ENCODE measurements at places on chromosomes 3 and 15. TPM values are rescaled to one million over a fixed set of nuclear protein-coding genes. Genes with fewer than 3 reads are reported as not detected.

GRCh38 chr15:67585681-67586080 is 43.2 kb downstream of the MAP2K5 start:
- H3K27me3 ChIP-seq, result no peaks in the 10 kb centered on the region
- H3K36me3 ChIP-seq, result peaks cover 24% of the 10 kb centered on the region
- DNase-seq, result no peak
- H3K4me1 ChIP-seq, result no peaks in the 10 kb centered on the region
- no peak overlapping the region for H3K4me3 ChIP-seq

The SEMA5B gene
- total RNA-seq, result not detected

- DNase-seq, result no peak
- H3K4me1 ChIP-seq, result peaks cover 7% of the 10 kb centered on the region
- no peaks in the 10 kb centered on the region for H3K27me3 ChIP-seq
- peaks cover 51% of the 10 kb centered on the region for H3K36me3 ChIP-seq
Observed at GRCh38 chr15:25683911-25684310, 179.2 kb downstream of the ATP10A start.

GRCh38 chr3:52830535-52831258 is at the start of gene ITIH4:
ITIH4 (minus strand) TSS chr3:52830672; CDS start chr3:52830642, 30 bp downstream.
- H3K27me3 ChIP-seq, result no peaks in the 10 kb centered on the region
- no peaks in the 10 kb centered on the region for H3K36me3 ChIP-seq
- no peak within 1 kb of the TSS for H3K4me3 ChIP-seq
- H3K4me1 ChIP-seq, result no peaks in the 10 kb centered on the region
- no peak within 1 kb of the TSS for H3K27ac ChIP-seq

DNA sequence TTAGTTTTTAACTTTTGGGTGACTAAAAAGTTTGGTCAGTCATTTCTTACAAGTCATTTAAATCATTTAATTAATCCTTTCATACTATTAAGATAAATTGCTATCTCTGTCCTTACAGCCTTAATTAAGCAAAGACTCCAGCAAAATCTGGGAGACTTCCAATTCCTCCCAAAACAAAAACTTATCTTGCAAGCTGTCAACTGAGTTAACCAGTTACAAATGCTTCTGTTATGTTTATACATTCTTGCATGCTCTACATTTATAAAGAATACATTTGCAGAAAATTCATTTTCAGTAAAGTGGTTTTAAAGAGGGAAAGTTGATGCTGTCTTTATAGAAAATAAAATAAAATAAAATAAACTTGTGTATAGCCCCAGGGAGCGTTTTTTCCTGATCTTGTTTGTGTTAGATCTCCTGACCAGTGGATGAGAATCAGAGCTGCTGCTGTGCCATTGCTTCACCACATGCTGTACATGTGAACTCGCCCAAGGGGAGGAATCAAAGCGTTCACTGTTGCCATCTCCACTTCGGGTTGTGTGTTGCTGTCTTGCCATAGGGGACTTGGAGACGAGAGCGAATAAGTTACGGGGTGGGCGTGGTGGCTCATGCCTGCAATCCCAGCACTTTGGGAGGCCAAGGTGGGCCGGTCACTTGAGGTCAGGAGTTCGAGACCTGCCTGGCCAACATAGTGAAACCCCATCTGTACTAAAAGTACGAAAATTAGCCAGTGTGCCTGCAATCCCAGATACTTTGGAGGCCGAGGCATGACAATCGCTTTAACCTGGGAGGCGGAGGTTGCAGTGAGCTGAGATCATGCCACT is 5.5 kb downstream of the CCR4 start:
- H3K4me1 ChIP-seq, result peaks cover 70% of the 10 kb centered on the region
- no peaks in the 10 kb centered on the region for H3K27me3 ChIP-seq
- no peak for DNase-seq
- H3K27ac ChIP-seq, result peak overlapping the region; percentile 73
- H3K36me3 ChIP-seq, result peaks cover 37% of the 10 kb centered on the region

DNA sequence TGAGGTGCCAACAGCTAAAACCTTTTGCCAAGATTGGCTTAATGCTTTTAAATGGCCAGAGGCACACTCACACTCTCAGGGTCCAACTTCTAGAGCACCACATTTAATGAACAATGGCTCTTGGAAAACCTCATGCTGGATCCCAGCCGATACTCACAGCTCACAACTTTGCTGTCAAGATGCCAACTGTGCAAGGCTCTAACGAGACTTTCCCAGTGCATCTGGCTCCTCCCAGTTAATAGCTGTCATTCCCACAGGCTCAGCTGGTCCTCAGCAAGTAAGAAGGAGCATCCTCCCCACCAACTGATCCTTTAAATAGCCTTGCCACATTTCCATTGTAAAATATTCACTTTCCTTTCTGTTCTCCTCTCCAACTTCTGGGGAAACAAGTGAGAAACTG is 20.3 kb upstream of the FRMD4B start:
- no peak overlapping the region for H3K27ac ChIP-seq
- H3K4me3 ChIP-seq, result no peak overlapping the region
- H3K4me1 ChIP-seq, result peaks cover 11% of the 10 kb centered on the region
- peaks cover 13% of the 10 kb centered on the region for H3K27me3 ChIP-seq
- H3K36me3 ChIP-seq, result no peaks in the 10 kb centered on the region
- DNase-seq, result no peak

- H3K4me1 ChIP-seq, result no peaks in the 10 kb centered on the region
- H3K27me3 ChIP-seq, result peaks cover 19% of the 10 kb centered on the region
- no peak for DNase-seq
- no peak overlapping the region for H3K27ac ChIP-seq
Observed at GRCh38 chr15:79218588-79219200, 63.8 kb upstream of the ANKRD34C start.

GRCh38 chr15:92033314-92033713 is 179.8 kb downstream of the SLCO3A1 start:
- no peaks in the 10 kb centered on the region for H3K36me3 ChIP-seq
- H3K27me3 ChIP-seq, result peaks cover 5% of the 10 kb centered on the region
- no peak for DNase-seq
- no peak overlapping the region for H3K4me3 ChIP-seq
- H3K27ac ChIP-seq, result no peak overlapping the region

The GPR62 gene
- total RNA-seq, result not detected

DNA sequence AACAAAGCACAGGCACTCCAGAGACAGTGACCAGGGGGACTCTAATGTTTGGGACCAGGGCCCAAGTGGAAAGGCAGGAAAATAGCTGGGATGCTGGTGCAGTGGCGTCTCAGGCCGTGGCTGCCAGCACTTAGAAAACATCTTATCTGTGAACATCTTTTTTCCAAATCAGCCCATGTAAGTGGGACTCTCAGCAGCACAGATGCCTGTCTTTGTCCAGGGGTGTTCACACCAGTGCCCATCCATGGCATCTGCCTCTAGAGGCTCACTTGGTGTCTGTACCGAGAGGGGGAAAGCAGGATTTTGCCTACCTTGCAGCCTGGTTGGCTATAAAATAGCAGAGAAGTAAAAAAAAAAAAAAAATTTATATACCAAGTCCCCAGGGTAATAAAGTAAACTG is 26.7 kb downstream of the SLC12A8 start:
- peaks cover 16% of the 10 kb centered on the region for H3K27me3 ChIP-seq
- H3K4me3 ChIP-seq, result no peak overlapping the region
- H3K4me1 ChIP-seq, result no peaks in the 10 kb centered on the region
- no peaks in the 10 kb centered on the region for H3K36me3 ChIP-seq
- H3K27ac ChIP-seq, result no peak overlapping the region
- DNase-seq, result no peak

GRCh38 chr3:54909191-54909590 is 18.7 kb downstream of the LRTM1 start:
- DNase-seq, result no peak
- H3K27ac ChIP-seq, result no peak overlapping the region
- H3K36me3 ChIP-seq, result no peaks in the 10 kb centered on the region
- no peaks in the 10 kb centered on the region for H3K27me3 ChIP-seq
- no peak overlapping the region for H3K4me3 ChIP-seq

DNA sequence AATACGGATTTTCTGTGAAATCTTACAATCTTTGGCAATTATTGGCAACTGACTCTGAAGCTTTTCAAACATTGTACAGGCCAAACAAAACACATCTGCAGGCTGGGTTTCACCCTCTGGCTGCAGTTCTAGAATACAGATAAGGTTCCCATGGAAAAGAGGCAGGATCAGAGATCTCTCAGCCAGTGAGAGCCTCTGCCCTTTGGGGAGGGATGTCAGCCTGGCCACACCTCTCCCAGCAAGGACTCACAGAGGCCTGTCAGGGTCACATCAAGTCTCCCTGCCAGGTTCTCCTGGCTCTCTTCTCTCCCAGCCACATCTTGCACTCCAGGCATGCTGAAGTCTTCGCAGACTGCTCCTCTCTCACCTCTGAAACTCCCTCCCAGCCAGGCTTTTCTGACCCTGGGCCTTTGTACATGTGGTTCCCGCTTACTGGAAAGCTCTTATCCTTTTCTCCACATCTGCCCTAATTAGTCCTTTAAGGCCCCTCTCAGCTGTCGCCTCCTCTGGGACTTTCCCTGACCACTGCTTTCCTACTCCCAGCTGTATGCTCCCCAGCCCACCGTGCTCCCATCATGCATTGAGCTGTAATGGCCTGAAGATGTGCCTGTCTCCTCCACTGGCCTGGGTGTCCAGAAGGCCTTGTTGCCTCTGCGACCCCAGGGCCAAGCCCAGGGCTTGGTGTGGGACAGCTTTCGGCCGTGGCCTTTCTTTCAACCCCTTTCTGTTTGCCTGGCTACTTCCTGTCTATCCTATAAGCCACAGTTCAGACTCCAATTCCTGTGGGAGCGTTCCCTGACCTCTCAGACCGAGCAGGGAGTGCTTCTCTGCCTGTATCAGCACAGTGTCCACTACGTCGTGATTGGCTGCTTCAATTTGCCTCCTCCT is 4.3 kb downstream of the RBP1 start:
- no peak overlapping the region for H3K4me3 ChIP-seq
- H3K36me3 ChIP-seq, result no peaks in the 10 kb centered on the region
- no peak overlapping the region for H3K27ac ChIP-seq
- peaks cover 29% of the 10 kb centered on the region for H3K27me3 ChIP-seq
- H3K4me1 ChIP-seq, result peaks cover 12% of the 10 kb centered on the region
- DNase-seq, result no peak

The NRROS gene
- 38.8 TPM for total RNA-seq

DNA sequence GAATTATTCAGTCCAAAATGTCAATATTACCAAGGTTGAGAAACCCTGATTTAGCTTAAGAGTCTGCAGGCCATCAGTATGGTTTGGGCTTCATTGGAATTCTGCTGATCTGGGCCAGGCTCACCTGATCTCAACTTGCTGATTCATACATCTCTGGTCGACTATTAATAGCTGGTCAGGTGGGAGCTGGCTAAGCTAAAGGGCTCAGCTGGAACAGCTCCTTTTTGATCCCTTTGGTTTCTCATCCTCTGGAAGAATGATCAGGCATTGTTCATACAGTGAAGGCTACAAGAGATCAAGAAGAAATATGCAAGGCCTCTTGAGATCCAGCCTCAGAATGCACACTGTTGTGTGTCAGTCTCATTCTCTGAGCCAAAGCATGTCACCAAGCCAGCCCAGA is 123.3 kb upstream of the MME start:
- no peak overlapping the region for H3K27ac ChIP-seq
- no peaks in the 10 kb centered on the region for H3K36me3 ChIP-seq
- no peaks in the 10 kb centered on the region for H3K4me1 ChIP-seq
- no peak for DNase-seq

- no peaks in the 10 kb centered on the region for H3K36me3 ChIP-seq
- H3K27me3 ChIP-seq, result no peaks in the 10 kb centered on the region
- no peak overlapping the region for H3K27ac ChIP-seq
Observed at GRCh38 chr3:2236203-2236602, 137.5 kb downstream of the CNTN4 start.

- no peak for DNase-seq
- H3K4me1 ChIP-seq, result no peaks in the 10 kb centered on the region
Observed at GRCh38 chr15:88142121-88142520, 114.4 kb downstream of the NTRK3 start.

- no peak overlapping the region for H3K4me3 ChIP-seq
- no peaks in the 10 kb centered on the region for H3K36me3 ChIP-seq
- no peak overlapping the region for H3K27ac ChIP-seq
- no peak for DNase-seq
- no peaks in the 10 kb centered on the region for H3K4me1 ChIP-seq
- no peaks in the 10 kb centered on the region for H3K27me3 ChIP-seq
Observed at GRCh38 chr15:97052513-97052912, 722.0 kb downstream of the NR2F2 start.

DNA sequence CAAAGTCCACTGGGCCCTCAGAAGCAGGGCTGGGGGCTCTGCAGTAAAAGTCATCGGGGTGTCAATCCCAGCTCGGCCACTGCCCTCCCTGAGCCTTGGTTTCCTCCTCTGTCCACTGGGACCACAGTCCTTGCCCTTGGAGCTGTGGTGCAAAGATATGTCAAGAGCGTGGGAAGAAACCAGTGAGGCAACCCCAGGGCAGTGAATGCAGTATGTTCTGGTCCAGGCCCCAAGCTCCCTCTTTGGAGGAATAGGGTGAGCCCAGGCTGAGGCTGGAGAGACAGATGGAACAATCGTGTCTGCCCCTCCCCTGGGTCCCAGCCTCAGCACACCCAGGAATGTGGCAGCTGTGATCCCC is 779 bp downstream of the GRIP2 start:
- H3K27ac ChIP-seq, result no peak overlapping the region
- H3K36me3 ChIP-seq, result no peaks in the 10 kb centered on the region
- no peak for DNase-seq

The MST1R gene
- total RNA-seq, result 1.6 TPM

GRCh38 chr3:127787071-127787490 is 35.2 kb downstream of the MGLL start:
- no peaks in the 10 kb centered on the region for H3K4me1 ChIP-seq
- no peaks in the 10 kb centered on the region for H3K36me3 ChIP-seq
- H3K27ac ChIP-seq, result no peak overlapping the region
- DNase-seq, result no peak

The SLC24A1 gene
- total RNA-seq, result 4.4 TPM

DNA sequence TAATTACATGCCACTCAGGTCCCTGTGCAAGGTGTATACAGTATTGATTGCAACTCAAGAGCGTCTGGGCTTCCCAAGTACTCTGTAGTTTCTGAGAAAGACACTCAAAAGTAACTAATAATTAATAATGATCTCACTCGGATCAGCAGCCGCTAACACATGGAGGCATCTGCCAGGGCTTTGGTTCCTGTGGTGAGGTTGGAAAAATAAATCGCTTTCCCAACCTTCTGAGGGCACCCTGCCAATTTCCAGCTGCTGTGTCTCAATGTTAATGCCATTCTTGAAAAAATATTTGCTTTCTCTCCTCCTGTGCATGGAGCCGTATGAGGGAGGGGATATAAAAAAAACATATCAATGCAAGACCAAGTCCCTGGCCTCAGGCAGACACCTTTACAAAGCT is 116.5 kb upstream of the SLC2A2 start:
- H3K27ac ChIP-seq, result no peak overlapping the region
- H3K36me3 ChIP-seq, result peaks cover 31% of the 10 kb centered on the region
- no peaks in the 10 kb centered on the region for H3K27me3 ChIP-seq

The PLA2G4E gene
- not detected for total RNA-seq

The SKIC8 gene
- 57.3 TPM for total RNA-seq

The SLC28A1 gene
- not detected for total RNA-seq

The SLC22A13 gene
- total RNA-seq, result 0.78 TPM

DNA sequence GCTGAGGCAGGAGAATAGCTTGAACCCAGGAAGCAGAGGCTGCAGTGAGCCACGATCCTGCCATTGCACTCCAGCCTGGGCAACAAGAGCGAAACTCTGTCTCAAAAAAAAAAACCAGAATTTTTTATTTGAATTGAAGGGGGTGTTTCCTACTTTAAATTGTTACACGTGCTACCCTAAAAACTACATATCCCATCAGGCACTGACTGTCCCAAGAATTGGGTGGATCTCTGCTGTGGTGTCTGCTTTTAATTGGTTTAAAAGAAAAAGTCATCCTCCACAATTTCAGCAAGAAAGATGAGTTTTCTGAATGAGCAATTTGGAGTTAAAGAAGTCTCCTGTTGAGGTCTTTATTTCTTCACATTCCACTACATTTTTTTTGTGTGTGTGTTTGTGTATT is 2.1 kb downstream of the PDIA3 start:
- H3K4me3 ChIP-seq, result peak overlapping the region; percentile 97
- H3K27me3 ChIP-seq, result no peaks in the 10 kb centered on the region
- DNase-seq, result no peak
- no peak overlapping the region for H3K27ac ChIP-seq
- H3K36me3 ChIP-seq, result peaks cover 20% of the 10 kb centered on the region

All from activated T-helper 1 cell treated with anti-CD3 and anti-CD28 coated beads, Interleukin-12 subunit alpha, Interleukin-12 subunit beta, Interleukin-2, Interleukin-4 antibody, amounts not matched to agents 30 ng/mL and 10 ng/mL and 1 ng/mL, durations not matched to agents 14 hours and 24 hours and 36 hours (primary cell).